H7 (cell line): ENCODE measurements at places on chromosomes 12 and 14. TPM values are rescaled to one million over a fixed set of nuclear protein-coding genes. Genes with fewer than 3 reads are reported as not detected.

DNA sequence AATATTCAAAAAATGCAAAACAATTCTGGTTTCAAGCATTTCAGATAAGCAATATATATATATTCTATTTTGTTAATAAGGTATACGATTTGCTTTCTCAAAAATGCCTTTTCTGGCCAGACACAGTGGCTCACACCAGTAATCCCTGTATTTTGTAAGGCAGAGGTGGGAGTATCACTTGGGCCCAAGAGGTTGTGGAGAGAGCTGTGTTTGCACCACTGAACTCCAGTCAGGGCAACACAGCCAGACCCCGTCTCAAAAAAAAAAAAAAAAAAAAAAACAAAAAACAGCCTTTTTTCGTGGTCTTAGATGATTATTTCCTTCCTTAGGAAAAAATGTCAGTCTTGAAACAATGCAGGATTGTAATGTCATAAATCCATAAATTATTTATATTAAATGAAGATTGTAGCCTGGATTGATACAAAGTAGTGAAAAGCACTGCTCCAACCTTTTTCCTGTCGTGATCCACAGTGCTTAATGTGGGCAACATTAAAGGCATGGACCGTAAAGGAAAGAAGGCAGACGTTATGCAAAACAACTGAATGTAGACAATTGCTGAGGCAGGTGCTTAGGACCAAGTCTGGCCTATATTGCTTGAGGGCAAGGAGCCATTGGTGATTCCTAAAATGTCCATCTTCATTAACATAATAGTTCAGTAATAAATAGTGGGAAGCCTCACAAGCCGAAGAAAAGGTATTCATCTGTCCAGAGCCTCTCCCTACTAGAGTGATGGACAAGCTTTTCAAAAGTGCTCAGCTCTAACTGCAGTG, 36.8 kb downstream of the RAD52 start:
- DNase-seq: no peak

The OAS3 gene
- total RNA-seq: 0.21 and 3.6 TPM in 2 replicates

The LRRC10 gene
- total RNA-seq: not detected in 2 replicates

The SERPINA10 gene
- total RNA-seq: not detected in 2 replicates

GRCh38 chr12:119576118-119576810, 17.3 kb upstream of the TMEM233 start:
- DNase-seq: no peak

The RNASE11 gene
- total RNA-seq: not detected in 2 replicates

GRCh38 chr12:6469092-6469491, 1.4 kb downstream of the VAMP1 start:
- no peak for DNase-seq

- no peak for DNase-seq
Observed at GRCh38 chr14:101192661-101193000, 289.1 kb upstream of the RTL1 start.

The CD4 gene
- total RNA-seq: 0.66 and 0.81 TPM in 2 replicates

The ERP29 gene
- 110 and 116 TPM in 2 replicates for total RNA-seq

The CATSPERB gene
- 0.35 and 0.41 TPM in 2 replicates for total RNA-seq

GRCh38 chr12:80041071-80041470, 58.3 kb upstream of the OTOGL start:
- DNase-seq: no peak

DNA sequence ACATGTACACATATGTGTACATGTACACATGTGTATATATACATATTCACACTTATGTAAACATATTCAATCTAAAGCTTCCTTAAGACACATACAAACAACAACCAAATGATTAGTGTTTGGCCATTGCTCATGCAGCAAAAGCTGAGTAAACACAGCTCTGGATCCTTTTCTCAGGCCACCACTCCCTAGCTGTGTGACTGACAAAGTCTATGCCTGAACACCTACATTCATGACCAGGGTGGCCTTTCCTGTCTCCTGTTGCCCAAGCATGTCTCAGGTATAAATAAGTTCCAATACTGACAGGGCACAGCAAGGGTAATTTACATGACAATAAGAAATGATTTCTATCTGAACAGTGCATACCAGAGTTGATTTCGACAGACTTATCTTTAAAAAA, 1.4 kb upstream of the PTPRO start:
- DNase-seq: no peak

DNA sequence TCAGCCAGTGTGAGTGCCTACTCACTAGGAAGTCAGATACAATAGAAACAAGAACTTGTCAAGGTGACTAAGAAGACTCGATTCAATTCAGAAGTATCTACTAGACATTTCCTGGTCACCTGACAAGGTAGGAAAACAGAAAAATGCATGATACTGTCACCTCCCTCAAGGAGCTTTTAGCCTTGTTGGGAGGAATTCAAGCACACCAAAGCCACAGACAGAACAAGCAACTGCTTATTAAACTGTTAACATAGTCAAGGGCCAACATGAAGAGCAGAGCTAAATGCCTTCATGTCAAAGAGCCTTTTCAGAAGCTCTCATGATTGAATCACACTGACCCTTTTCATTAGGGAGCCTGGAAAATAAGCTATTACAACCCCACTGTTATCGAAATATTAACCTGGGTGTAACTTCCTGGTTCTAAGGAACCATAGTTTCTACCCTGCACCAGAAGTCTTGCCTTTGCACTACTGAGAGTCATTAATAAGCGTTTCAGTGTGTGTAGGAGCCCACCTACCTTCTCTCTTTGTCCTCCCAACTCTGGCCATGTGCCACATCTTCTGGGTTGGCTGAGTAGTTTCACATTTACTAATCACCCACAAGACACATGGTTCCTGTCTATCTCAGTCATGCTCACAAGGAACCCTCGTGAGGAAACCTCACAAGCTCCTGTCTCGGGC, 31.0 kb upstream of the LGALS3 start:
- no peak for DNase-seq

- DNase-seq: no peak
Observed at GRCh38 chr14:101499080-101499479, 62.2 kb upstream of the DIO3 start.

DNA sequence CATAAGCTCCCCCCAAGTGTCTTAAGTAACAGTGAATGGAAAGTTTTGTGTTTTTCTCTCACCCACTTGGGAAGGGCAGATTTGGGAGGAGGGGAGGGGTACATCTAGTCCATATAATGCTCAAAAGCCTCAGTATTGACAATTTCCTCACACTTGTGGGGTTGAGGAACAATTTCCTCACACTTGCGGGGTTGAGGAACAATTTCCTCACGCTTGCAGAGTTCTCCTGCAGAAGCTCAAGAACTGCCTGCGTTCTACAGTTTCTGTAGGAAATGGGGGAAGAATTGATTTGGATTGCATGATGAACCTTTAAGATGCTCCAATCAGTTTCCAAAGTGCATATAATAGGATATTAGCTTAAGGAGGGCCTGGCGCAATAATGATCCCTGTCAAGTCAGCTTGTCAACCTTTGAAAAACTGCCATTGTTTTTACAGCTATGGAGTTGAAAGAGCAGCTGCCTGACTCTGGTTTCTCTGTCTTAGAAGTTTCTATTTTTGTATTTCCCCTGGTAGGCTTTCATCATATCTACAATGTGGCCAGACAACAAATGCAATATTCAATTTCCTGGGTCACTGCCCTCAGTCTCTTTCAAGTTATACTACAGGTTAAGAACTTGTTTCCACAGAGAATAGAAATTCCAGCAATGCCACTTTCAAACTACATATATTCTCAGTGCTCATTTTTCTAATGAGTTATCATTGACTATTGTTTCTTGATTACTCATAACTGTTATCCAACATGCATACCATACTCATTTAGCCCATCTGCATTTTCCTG, 66.5 kb downstream of the PLEKHG7 start:
- DNase-seq: no peak

The GSG1 gene
- 0.07 TPM in 1 of 2 replicates, not detected in the other for total RNA-seq

GRCh38 chr12:89919241-89919906, 210.7 kb upstream of the ATP2B1 start:
- peak; percentile 9 for DNase-seq

The KCNH3 gene
- 0.97 TPM in 1 of 2 replicates, not detected in the other for total RNA-seq

GRCh38 chr14:56342494-56342942, 224.3 kb downstream of the PELI2 start:
- DNase-seq: no peak

DNA sequence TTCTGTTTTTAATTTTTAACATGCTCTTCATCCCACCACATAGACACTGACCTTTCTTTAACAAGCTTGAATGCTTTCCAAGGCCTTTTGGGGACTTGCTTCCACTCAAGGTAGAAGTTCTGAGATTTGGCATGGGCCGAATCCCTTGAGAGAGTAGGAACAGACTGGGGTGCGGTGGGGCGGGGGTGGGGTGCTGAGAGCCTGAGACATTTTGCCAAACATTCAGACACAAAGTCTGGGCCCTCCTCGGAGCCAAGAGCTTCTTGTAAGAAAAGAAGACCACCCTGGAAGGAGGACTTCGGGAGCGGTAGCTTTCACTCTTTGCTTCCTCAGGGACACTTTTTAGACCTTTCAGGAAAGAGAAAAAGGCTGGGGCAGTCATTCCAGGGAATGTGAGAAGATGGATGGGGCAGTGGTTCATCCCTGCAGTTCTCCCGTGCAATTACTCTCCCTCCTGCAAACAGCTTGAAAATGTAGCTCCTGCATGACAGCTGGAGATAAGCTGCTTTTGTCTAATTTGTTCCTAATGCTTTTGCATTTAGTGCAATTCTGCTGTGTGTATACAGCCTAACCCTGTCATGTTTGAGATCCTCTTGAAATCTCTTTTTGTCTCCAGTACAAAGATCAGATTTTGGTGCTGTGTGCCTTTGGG, 16.3 kb upstream of the MYO1H start:
- DNase-seq: no peak

The INSM2 gene
- total RNA-seq: not detected in 2 replicates

DNA sequence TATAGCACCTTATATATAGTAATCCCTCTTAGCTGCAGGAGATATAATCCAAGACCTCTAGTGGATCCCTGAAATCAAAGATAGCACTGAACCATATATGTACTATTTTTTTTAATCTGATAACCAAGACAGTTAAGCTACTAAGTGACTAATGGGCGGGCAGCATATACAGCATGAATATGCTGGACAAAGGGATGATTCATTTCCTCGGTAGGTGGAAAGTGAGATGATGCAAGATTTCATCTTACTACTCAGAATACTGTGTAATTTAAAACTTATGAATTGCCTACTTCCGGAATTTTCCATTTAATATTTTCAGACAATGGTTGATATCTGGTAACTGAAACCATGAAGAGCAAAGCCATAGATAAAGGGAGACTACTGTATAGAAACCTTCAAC, 36.2 kb downstream of the PRMT8 start:
- no peak for DNase-seq

The HOTAIR gene
- total RNA-seq: not detected in 2 replicates

DNA sequence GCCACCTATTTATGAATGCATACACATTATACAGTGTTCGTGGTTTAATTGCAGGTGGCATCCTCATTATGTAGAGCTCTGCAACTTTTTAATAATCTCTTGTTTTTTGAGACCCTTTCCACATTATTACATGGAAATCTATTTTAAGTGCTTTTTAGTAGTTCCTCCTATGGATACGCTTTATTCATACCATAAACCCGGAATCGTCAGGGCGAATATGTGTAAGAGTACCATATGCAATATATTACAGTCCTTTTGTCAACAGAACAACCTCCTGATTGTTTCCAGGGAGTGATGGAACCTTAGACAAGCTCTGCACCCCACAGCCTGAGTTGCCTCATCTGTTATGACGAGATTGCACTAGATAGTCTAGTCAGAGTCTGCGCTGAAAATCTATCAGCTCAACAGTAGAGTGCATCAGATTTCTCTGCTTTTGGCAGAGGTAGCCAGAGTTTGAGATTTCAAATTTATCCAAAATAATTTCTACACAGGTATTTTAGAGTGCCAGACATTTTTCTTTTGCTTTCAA, 33.6 kb downstream of the EID3 start:
- DNase-seq: no peak

- no peak for DNase-seq
Observed at GRCh38 chr12:11687528-11687927, 38.1 kb downstream of the ETV6 start.

The WNT5B gene
- 1.6 and 4.4 TPM in 2 replicates for total RNA-seq

DNA sequence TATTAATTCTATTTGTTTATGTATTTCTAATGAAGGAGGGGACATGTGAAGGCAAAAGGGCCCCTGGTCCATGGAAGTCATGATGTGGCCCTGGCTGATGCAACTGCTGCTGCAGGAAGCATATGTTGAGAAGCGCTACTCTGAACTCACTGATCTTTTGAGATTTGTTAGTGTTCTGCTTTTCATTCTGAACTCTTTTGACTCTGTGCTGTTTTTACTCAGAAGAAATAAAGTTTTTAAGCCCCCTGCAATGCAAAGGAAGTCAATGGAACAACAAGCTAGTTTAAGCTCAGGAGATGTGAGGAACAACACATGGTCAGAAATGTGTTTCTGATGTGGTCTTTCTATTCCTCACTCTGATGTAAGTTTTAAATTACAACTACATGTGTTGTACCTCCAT, 88.9 kb upstream of the BTG1 start:
- no peak for DNase-seq

DNA sequence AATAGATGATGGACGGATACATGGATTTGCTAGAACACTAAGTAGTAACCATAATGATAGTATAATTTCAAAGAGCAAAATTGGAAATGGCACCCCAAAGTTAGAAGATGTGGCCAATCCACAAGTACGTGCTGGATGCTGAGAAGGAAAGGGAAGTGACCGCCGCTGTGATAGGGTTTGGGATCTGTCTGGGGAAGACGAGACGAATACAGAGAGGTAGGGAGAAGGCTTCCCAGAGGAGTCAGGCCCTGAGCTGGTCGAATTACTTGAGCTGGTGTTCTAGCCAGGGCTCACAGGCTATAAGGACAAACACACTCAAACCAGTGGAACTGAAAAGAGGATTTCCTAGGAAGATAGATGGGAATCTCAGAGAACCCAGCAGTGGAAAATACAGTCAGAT, 9.4 kb upstream of the ACVR1B start:
- DNase-seq: no peak

DNA sequence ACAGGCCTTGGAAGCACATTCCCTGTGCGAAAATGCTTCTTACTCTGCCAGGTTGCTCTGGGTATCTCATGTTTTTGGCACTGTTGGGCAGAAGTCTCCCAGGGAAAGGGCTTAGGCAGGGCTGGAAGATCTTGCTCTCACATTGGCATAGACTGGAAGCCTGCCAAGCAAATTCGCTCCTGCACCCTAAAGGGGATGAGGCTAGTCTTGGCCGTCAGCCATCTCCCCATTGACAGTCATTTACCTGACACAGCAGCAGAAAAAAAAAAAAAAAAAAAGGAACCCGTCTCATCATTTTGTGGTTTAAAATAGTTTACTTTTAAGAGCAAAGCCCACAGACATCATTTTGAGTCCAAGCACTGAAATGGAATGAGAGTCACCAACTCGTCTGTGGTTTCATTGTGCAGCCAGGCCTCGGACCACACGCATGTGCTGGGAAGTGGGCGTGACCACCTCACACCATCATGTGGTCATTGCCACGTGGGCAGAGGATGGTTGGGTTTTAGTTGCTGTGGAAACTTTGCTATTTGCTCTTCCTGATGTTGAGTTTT, 84.8 kb downstream of the NRXN3 start:
- DNase-seq: no peak

GRCh38 chr12:83954956-83955601, 957.5 kb downstream of the SLC6A15 start:
- DNase-seq: no peak

The GZMH gene
- total RNA-seq: not detected in 2 replicates

GRCh38 chr14:22556021-22556989, 32.7 kb downstream of the DAD1 start:
- peak; percentile 64 for DNase-seq

The EPS8 gene
- 2.7 and 3.0 TPM in 2 replicates for total RNA-seq

- no peak for DNase-seq
Observed at GRCh38 chr14:98498019-98498885, 773.7 kb downstream of the BCL11B start.

GRCh38 chr12:27618836-27619235, 77.4 kb upstream of the REP15 start:
- DNase-seq: no peak
